ENCODE measurements at places on chromosomes 6 and 20. TPM values are rescaled to one million over a fixed set of nuclear protein-coding genes. Genes with fewer than 3 reads are reported as not detected.

DNA sequence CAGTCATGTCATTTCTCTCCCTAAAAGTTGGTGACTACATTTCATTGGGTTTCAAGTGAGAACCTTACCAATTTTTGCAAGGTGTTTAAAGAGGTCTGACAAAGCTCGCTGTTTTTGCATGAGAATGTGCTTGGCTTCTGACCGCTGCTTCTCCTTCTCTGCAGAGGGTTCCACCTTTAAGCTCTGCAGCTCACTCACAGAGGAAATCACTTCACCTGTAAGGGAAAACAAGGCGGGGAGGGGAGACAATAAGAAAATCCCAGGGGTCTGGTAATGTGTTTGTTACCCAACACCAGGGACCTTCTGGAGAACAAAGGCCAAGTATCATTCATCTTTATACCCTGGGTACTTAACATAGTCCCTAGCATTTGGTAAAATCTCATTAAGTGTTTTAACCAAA lies 40.0 kb upstream of the LYRM2 start:
- no peak overlapping the region for H3K4me3 ChIP-seq
- peaks cover 92% of the 10 kb centered on the region for H3K36me3 ChIP-seq
- peaks cover 22% of the 10 kb centered on the region for H3K4me1 ChIP-seq
- no peaks in the 10 kb centered on the region for H3K27me3 ChIP-seq

The SMLR1 gene
- total RNA-seq: not detected

- H3K27me3 ChIP-seq: no peaks in the 10 kb centered on the region
- no peak overlapping the region for H3K4me3 ChIP-seq
- no peak for DNase-seq
- 0 out of 2 replicates have a peak, but pooled peaks cover 3% of the 10 kb centered on the region for H3K4me1 ChIP-seq
- no peaks in the 10 kb centered on the region for H3K36me3 ChIP-seq
- no peak overlapping the region for H3K27ac ChIP-seq
Measured at GRCh38 chr6:44704240-44705150, 317.0 kb downstream of the CDC5L start.

DNA sequence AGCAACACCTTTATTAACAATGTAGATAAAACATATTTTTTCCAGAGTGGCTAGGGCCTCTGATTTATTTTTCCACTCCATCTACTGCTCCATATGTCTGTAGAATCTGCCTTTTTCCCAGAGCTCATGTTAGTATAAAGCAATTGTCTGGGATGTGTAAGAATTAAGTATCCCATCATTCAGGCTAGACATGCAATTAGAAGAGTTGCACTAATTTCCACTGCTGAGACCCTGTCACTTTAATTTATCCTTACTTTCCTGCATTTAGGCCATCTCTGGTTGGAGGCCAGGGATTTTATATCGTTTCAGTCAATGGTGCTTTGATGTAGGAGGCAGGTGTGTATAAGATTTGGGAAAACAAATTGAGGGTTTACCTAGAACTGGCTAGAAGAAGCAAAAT lies 286.1 kb upstream of the POU3F2 start:
- DNase-seq: no peak
- no peak overlapping the region for H3K4me3 ChIP-seq
- no peaks in the 10 kb centered on the region for H3K4me1 ChIP-seq

Measured in GM23338 (cell line).